T-helper 2 cell treated with Interferon-gamma antibody and Interleukin-4, amounts not matched to agents 5 μg/mL and 100 μg/mL, for 36 hours (primary cell): ENCODE measurements at places on chromosomes 2 and 18.

- no peak overlapping the region for H3K4me3 ChIP-seq
- no peaks in the 10 kb centered on the region for H3K4me1 ChIP-seq
- H3K27ac ChIP-seq: no peak overlapping the region
Observed at GRCh38 chr2:150325656-150326314, 161.7 kb downstream of the RND3 start.

DNA sequence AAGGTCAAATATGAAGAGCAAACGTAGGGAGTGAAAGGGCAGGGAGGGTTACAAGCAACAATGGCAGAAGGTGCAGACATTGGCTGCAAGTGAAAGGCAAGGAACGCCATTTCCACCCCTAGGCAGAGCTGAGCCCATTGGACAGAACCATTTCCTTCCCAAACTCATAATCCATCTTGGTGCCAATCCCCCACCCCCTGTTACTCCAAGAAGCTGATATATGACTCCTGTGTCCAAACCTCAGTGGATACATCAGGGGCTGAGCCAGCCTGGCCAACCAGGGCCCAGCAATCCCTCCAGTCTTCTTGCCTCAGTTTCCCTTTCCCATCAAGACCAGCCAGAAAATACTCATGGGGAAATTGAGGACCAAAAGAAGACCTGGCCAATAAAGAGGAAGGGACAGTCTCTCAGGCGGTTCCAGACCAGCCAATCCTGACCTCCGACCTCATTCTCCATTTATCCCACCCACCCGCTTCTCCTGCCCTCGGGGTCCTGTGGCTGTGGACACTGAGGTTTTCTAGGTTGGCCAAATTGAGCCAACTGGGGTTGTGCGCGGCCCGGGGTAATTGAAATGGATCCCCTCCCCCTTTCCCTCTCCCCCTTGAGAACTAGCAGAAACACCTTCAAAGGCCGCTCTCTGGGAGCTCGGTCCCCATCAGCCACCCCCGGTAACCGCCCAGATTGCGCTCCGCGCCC, 24.8 kb downstream of the TNS1 start:
- H3K27ac ChIP-seq: no peak overlapping the region
- peaks cover 2% of the 10 kb centered on the region for H3K27me3 ChIP-seq
- no peak for DNase-seq
- H3K4me1 ChIP-seq: no peaks in the 10 kb centered on the region

GRCh38 chr2:10704034-10704594, 14.3 kb upstream of the NOL10 start:
- peaks cover 20% of the 10 kb centered on the region for H3K27me3 ChIP-seq
- H3K27ac ChIP-seq: no peak overlapping the region
- peaks cover 8% of the 10 kb centered on the region for H3K4me1 ChIP-seq
- H3K36me3 ChIP-seq: no peaks in the 10 kb centered on the region
- H3K4me3 ChIP-seq: no peak overlapping the region
- no peak for DNase-seq

- H3K27me3 ChIP-seq: no peaks in the 10 kb centered on the region
- H3K36me3 ChIP-seq: no peaks in the 10 kb centered on the region
- no peak overlapping the region for H3K27ac ChIP-seq
- no peaks in the 10 kb centered on the region for H3K4me1 ChIP-seq
- no peak overlapping the region for H3K4me3 ChIP-seq
Observed at GRCh38 chr2:52369178-52369577, 1337.2 kb upstream of the NRXN1 start.

- no peak for DNase-seq
- H3K27ac ChIP-seq: no peak overlapping the region
- no peaks in the 10 kb centered on the region for H3K4me1 ChIP-seq
- peaks cover 3% of the 10 kb centered on the region for H3K27me3 ChIP-seq
- no peaks in the 10 kb centered on the region for H3K36me3 ChIP-seq
- H3K4me3 ChIP-seq: no peak overlapping the region
Observed at GRCh38 chr2:191869178-191869577, 22.3 kb upstream of the CAVIN2 start.

- DNase-seq: no peak
- no peak overlapping the region for H3K4me3 ChIP-seq
- H3K36me3 ChIP-seq: peaks cover 11% of the 10 kb centered on the region
- no peak overlapping the region for H3K27ac ChIP-seq
- no peaks in the 10 kb centered on the region for H3K27me3 ChIP-seq
Observed at GRCh38 chr2:33531549-33532059, 55.2 kb downstream of the RASGRP3 start.

DNA sequence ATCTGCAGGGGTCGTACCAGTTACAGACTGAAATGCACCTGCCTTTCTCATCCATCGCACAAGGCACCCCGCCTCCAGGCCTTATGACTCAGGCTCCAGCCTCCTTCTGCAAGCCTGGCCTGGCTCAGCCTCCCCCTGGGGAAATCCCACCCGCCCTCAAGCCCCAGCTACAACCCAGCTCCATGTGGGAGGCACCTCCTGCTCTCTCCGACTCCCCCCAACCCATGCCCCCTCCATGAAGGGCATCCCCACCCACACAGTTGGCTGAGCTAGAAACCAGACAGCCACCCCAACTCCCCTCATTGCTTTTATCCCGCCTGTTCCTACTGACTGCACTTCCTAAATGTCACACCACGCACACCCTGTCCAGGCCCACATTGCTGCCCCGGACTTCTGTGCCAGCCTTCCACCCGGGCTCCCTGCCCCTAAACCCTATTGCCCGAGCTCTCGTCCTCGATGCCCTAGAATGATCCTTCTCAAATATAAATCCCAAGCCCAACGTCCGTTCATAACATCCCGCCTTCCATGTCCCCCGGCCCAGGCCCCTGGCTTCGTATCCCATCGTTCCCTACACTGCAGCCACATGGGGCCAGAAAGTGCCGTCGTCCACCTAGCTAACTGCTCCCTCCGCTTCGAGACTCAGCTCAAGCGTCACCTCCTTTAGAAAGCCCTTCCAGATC, 9.9 kb downstream of the DNMT3A start:
- no peak overlapping the region for H3K4me3 ChIP-seq
- peaks cover 29% of the 10 kb centered on the region for H3K4me1 ChIP-seq
- H3K27me3 ChIP-seq: no peaks in the 10 kb centered on the region
- peaks cover 21% of the 10 kb centered on the region for H3K36me3 ChIP-seq
- H3K27ac ChIP-seq: peak overlapping the region; percentile 62
- peak; percentile 54 for DNase-seq

DNA sequence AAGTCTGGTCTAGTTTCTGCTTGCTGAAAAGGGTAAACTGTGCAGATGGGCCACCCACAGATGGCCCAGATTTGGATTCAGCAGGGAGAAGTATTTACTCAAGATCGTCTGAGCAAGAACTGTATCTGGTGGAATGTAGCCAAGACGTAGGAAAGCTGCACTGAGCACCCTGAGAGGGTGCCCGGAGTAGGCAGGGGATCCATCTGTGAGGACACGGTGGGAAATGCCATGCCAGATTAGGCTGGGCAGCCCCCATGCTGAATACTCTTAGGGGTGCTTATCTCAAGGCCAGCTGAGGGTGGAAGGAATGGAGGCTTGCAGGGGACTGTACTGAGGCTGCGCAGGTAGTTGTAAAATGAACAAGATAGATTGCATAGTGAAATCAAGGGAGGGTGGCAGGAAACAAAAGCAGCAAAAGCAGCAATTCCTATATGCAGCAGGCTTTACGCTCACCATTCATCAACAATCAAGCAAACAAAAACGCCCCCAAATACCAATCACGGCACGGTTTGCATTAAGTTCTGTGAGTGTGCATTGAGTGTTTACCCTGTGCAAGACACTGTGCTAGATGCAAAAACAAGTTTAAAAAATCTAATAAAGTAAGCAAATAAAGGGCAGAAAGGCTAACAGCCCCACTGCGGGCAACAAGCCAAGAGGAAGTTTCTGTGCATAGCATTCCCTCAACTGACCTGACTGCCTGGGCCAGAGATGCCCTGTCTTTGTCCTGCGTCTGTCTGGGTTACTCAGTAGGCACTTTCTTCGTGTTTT, 32.2 kb upstream of the LPIN2 start:
- no peaks in the 10 kb centered on the region for H3K27me3 ChIP-seq
- DNase-seq: no peak
- H3K4me1 ChIP-seq: peaks cover 26% of the 10 kb centered on the region
- no peak overlapping the region for H3K27ac ChIP-seq

DNA sequence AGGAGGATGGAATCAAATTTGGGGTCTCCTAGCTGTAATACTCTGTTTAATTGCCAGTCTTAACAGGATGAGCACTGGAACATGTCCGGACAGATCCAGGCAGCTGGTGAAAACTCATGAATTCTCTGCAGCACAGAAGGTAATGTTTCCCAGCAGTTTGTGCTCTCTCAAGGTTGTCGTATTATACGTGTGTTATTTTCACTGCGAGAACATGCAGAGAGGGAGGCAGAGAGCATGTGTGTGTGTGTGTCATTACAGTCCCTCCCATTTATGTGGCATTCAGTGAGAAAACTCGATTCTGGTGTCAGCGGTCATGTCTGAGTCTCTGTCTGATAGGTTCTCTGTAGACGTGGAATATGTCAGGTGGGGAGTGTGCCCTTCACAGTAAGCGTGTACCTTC, 150.2 kb upstream of the POU3F3 start:
- H3K27me3 ChIP-seq: no peaks in the 10 kb centered on the region
- DNase-seq: no peak
- H3K4me3 ChIP-seq: no peak overlapping the region
- no peaks in the 10 kb centered on the region for H3K4me1 ChIP-seq

GRCh38 chr18:55833543-55833942, 245.6 kb upstream of the TCF4 start:
- no peaks in the 10 kb centered on the region for H3K27me3 ChIP-seq
- H3K36me3 ChIP-seq: no peaks in the 10 kb centered on the region
- no peak overlapping the region for H3K4me3 ChIP-seq
- H3K4me1 ChIP-seq: no peaks in the 10 kb centered on the region
- DNase-seq: no peak

GRCh38 chr2:217058791-217059755, 199.2 kb upstream of the TNP1 start:
- no peaks in the 10 kb centered on the region for H3K4me1 ChIP-seq
- no peaks in the 10 kb centered on the region for H3K36me3 ChIP-seq
- no peak overlapping the region for H3K4me3 ChIP-seq
- no peak for DNase-seq
- peaks cover 10% of the 10 kb centered on the region for H3K27me3 ChIP-seq

DNA sequence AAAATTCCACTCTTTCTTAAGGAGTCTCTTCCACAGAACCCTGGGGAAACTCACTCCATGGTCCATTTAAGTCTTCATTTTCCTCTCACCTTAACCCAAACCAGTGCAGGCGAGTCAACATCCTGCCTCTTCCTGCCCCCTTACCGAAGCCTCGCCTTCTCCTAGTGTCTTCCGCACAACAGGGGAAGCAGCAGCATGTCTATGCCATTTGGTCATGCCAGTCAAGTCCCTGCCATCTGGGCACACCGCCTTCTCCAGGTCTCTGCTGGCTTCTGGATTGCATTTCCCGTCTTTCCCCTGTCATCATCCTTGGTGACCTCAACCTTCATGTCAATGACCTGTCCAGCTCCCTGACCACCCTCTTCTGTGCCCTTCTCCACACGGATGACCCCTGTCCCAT, 77.3 kb upstream of the FZD7 start:
- DNase-seq: no peak
- H3K27ac ChIP-seq: no peak overlapping the region
- H3K4me3 ChIP-seq: no peak overlapping the region
- no peaks in the 10 kb centered on the region for H3K4me1 ChIP-seq

GRCh38 chr2:137842952-137843351, 121.3 kb upstream of the HNMT start:
- no peak overlapping the region for H3K27ac ChIP-seq
- no peak for DNase-seq
- H3K27me3 ChIP-seq: no peaks in the 10 kb centered on the region
- H3K4me3 ChIP-seq: no peak overlapping the region
- no peaks in the 10 kb centered on the region for H3K36me3 ChIP-seq

DNA sequence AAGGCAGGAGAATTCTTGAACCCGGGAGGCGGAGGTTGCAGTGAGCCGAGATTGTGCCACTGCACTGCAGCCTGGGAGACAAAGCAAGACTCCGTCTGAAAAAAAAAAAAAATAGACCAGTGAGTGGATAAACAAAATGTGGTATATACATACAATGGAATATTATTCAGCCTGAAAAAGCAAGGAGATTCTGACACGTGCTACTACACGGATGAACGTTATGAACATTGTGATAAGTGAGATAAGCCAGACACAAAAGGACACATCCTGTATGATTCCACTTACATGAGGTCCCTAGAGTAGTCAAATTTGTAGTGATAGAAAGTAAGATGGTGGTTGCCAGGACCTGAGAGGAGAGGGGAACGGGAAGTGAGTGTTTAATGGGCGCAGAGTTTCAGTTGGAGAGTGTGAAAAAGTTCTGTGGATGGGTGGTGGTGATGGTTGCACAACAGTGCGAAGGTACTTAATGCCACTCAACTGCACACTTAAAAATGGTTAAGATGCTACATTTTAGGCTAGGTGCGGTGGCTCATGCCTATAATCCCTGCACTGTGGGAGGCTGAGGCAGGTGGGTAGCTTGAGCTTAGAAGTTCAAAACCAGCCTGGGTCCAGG, 38.3 kb downstream of the NIFK start:
- peak overlapping the region; percentile 25 for H3K4me3 ChIP-seq
- DNase-seq: peak; percentile 16
- H3K27ac ChIP-seq: peak overlapping the region; percentile 81
- no peaks in the 10 kb centered on the region for H3K27me3 ChIP-seq
- H3K4me1 ChIP-seq: peaks cover 43% of the 10 kb centered on the region
